ENCODE measurements at places on chromosomes 3 and 15. TPM values are rescaled to one million over a fixed set of nuclear protein-coding genes. Genes with fewer than 3 reads are reported as not detected.

DNA sequence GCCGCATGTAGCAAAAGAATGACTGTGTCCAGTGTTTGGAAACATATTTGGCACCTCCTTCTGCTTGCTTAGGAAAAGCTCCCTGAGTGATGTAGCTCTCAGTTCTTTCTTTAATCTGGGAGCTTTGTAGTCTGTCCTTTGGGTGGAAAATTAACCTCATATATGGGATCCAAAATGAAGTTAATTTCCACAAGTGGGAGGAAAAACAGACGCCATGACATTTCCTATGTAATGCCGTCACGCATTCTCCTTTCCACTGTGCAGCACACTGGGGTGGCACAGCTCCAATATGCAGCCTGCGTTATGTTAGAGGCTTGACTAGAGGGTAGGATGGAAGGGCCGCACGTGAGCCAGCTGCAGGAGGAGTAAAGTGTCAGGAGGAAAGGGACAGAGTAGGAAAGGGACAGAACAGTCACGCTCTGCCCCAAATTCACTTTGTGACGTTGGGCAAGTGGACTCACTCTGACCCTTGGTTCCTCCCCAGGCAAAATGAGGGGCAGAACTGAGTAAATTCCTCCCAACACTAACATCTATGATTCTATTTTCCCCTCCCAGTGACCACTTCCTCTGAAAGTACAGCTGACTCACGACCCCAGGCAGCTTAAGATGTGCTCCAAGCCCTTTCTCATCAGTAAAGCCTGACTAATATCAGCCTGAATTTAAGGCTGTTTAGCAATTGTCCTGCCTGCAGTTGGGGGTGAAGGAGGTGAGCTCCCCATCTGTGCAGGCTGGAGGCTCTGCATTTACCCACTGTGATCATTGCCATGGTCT is 176.5 kb upstream of the PFN2 start:
- no peak for DNase-seq

GRCh38 chr3:183824761-183825455 is 469 bp downstream of the MAP6D1 start:
- DNase-seq = no peak

ONECUT1 gene
- total RNA-seq = not detected

- no peak for DNase-seq
Observed at GRCh38 chr3:43094381-43094780, 11.5 kb downstream of the POMGNT2 start.

GRCh38 chr3:38465588-38466154 is 12.0 kb downstream of the ACVR2B start:
- no peak for DNase-seq

GRCh38 chr3:8856721-8857120 is 87.3 kb upstream of the OXTR start:
- DNase-seq = no peak

- no peak for DNase-seq
Observed at GRCh38 chr3:22990291-22991200, 212.6 kb upstream of the UBE2E2 start.

- DNase-seq = no peak
Observed at GRCh38 chr3:148866261-148866660, 1.2 kb downstream of the CPA3 start.

LMLN gene
- 3.5 TPM for total RNA-seq

DNA sequence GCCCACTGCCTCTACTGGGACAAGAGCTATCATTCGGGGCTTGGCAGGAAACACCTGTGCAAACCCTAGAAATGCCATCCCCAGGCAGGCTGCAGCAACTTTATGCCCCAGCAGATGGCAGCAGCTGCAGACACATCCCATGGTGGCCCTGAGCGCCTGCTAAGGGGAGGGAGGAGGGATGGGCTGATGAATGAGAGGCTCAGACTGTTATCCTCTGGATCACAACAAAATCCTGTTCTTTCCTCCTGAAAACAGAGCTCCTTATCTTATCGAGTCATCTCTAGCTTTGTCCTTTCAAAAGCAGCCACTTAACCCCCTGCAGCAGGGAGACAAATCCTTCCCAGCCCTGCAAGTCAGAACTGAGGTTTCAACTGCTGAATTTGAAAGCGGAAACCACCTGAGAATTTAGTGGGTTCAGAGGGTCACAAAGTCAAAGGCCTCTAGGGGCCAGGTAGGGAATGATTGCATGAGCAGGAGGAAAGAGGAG is 90.6 kb upstream of the PROK2 start:
- DNase-seq = peak; percentile 70

SPTSSB gene
- not detected for total RNA-seq

DNA sequence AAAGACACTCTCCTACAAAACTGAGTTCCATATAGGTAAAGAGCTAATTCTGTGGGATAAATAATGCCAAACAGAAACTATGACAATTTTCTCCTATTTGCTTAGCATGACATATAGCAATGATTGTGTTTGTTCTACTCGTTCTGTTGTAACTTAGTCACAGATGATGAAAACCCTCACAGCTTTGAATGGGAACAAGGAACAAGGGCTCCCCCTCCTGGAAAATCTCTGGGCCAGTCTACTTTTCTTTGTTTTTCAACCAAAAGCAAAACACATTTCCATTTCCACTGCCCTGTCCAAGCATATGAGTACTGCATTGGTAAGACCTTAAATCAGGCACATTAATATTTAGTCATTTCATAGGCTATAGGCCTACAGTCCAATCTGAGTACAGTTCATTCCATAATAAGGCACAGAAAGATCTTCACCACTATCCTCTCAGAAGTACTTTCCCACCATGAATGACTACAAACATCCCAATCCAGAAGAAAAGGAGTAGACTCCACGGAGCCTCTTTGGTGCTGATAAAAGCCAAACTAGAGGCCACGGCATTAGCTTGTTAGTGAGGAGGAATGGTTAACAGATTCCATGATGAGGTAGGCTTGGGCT is 67.1 kb downstream of the ATP8B4 start:
- no peak for DNase-seq

CPN2 gene
- not detected for total RNA-seq

- no peak for DNase-seq
Observed at GRCh38 chr15:100690795-100691158, 88.4 kb downstream of the ASB7 start.

DNA sequence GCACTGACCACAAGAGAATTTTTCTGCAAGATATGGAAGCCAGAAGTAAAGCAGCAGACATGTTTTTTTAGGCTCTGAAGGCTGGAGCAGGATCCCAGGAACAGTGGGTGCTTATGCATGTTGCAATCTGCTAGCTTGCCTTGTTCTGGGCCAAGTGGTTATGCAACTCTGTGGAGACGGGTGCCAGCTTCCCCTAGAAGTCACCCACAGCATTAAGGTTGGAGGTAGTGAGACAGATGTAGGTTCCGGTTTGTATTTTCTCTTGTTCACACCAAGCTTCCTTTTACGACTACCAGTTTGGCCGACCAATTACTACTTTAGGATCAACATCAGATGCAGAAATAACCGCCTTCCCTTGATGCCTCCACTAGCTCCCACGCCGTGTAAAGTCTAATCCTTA is 11.1 kb downstream of the DPH3 start:
- DNase-seq = no peak

- no peak for DNase-seq
Observed at GRCh38 chr3:25483456-25483855, 55.4 kb downstream of the RARB start.

- no peak for DNase-seq
Observed at GRCh38 chr3:186477033-186477432, 67.1 kb downstream of the CRYGS start.

DNA sequence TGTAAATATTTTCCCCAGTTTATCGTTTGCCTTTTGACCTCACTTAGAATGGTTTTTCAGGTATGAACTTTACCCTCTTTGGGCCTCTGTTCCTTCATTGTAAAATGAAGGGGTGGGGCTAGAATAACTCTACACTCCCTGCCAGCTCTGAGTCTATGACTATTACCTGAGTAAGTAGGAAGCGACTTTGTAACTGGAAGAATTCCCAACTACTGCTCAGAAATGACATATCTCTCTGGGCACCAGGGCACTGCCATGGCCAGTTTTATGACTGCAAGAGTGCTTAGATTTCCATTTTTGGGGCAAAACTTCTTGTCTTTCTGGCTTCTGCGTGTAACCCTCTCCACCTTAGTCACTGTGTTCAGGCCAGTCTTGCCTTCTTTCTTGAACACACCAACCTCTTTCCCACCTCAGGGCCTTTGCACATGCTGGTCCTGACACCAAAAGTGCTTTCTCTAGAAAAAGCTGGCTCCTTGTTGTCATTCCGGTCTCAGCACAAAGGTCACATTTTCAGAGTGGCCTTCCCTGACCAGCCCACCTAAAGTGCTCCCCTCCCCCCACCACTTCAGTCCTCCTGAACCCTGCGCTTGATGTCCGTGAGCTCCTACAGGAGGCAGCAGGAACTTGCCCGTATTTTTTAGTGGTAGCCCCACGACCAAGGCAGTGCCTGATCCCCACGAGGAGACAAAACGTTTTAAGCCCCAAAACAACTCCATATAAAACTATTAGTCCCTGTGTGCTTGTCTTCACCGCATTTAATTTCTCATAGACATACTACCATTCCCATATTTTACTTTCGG is 25.6 kb downstream of the CDCP1 start:
- DNase-seq = no peak

DNA sequence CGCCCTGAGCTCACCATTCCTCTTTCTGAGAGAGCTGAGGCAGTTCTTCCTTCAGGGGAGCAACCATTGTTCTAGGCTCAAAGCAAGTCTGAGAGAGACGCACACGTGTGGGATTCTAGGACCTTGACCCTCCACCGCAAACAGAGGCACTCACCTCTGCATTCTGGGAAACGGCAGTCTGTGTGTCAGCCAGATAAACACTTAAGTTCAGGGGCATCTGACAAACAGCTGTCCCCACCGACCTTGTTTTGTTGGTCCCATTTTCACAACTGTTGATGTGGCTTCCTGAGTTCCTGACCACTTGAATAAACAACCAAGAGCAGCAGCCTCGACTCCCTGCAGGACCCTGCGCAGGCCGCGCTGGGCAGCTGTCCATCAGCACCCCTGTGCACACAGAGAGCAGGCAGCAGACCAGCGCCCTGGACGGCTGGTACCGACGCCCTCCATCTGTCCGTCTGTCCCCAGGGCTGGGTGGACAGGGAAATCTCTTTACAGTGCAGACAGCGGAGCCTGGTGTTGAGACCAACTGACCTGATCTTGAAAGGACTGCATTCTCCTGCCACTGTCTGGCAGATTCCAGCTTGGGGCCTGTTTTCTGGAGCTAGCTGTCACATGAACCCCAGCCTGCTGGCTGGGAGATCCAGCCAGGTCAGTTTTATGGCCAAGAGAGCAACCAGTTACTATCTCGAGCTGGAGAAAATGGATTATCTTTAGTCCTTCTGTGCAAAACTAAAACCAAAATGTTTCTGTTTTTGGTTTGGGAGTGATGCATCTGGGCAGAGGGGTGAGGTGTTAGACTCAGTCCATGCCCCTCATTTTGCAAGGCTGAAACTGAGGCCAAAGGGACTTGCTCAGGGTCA is 64.2 kb downstream of the FAM43A start:
- no peak for DNase-seq

GRCh38 chr3:169239756-169240155 is 423.8 kb downstream of the MECOM start:
- DNase-seq = no peak

RPL22L1 gene
- 99.3 TPM for total RNA-seq

- no peak for DNase-seq
Observed at GRCh38 chr3:63800097-63800496, 19.0 kb upstream of the C3orf49 start.

DNA sequence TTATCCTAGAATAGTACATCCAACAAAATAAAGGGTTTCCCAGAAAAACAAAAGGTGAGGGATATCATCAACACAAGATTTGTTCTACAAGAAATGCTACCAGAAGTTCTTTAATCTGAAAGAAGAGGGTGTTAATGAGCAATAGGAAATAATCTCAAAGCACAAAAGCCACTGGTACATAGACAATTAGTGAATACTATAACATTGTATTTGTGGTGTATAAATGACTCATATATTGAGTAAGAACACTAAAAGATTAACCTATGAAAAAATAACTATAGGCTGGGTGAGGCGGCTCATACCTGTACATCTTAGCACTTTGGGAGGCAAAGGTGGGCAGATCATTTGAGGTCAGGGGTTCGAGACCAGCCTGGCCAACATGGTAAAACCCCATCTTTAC is 210.2 kb upstream of the SLITRK3 start:
- DNase-seq = no peak

DNA sequence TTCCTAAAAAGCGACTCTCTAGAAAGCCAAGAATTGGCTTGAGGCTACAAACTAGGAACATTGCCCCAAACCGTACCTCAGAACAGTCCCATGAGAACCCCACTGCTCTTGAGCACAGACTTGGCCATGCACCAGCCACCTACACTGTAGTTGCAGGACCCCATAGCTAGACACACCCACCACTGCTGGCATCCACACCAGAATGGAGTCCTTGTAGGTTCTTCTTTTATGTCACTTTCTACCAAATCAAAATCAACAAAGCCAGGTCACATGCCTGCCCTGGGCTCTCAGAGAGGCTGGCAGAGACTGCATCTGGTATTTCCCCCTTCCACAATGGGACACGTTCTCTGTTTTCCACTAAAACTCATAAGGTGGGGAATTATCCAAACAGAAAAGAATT is 290.5 kb downstream of the SHOX2 start:
- DNase-seq = no peak

PLA2G4E gene
- total RNA-seq = not detected

GRCh38 chr3:45608885-45609284 is 14.3 kb downstream of the LIMD1 start:
- no peak for DNase-seq

DNA sequence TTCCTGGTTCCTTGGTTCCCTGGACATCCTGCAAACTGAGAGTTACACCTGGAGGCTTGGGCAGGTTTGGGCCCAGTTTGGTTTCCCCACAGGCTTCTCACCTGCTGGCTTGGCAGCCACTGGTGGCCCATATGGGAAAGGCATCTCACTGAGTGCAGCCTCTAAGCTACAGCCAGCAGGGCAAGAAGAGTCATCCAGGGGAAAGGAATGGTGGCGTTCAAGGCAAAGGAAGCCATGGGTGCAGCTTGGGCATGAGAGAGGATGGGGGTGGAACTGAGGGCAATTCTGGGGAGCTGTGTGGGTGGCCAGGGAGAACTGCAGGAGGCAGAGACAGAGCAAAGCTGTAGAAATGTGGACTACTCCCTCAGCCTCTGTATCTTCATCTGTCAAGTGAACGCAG is 106.4 kb downstream of the EPHB1 start:
- no peak for DNase-seq

A4GNT gene
- total RNA-seq = not detected

DNA sequence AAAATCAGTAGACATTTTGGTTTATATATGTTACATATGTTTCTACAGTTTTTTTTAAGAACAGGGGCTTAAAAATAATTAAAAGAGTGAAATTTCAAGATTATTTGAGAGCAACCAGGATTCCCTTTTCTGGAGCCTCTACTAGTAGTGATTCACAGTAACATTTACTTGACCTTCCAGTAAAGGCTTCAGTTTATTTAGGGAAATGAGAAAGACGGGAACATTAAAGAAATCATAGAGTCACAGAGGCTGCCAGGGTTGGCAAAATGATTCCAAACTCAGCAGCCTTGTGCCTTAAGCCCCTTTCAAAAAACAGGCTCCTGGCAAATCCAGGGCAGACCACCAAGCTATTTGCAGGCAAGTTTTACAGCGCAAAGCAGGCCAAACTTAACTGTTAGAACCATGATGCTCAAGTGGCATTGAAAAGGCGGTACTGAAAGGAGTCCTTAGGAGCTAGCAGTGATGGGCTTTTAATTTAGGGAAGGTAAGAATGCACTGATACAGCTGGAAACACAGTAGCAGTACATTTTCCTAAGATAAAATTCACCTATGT is 201.1 kb upstream of the ADAMTS9 start:
- no peak for DNase-seq
